ENCODE measurements at places on chromosomes 2 and 18. TPM values are rescaled to one million over a fixed set of nuclear protein-coding genes. Genes with fewer than 3 reads are reported as not detected.

The COX7A2L gene
- 151 TPM for total RNA-seq

The GYPC gene
- 123 TPM for total RNA-seq

The CRYGC gene
- not detected for total RNA-seq

The ANKRD30BL gene
- not detected for total RNA-seq

The TXNL1 gene
- total RNA-seq: 47.9 TPM

The LYPD1 gene
- 2.7 TPM for total RNA-seq

The TIGD1 gene
- 3.2 TPM for total RNA-seq

The POTEE gene
- total RNA-seq: not detected

The DSEL gene
- total RNA-seq: 15.3 TPM

The AP1S3 gene
- total RNA-seq: 0.14 TPM

The SPC25 gene
- not detected for total RNA-seq

The GPR39 gene
- not detected for total RNA-seq

The PNKD gene
- 95.1 TPM for total RNA-seq

The KRCC1 gene
- 27.7 TPM for total RNA-seq

The AFF3 gene
- total RNA-seq: 22.0 TPM

The ZSWIM2 gene
- total RNA-seq: not detected

The HADHA gene
- total RNA-seq: 122 TPM

The CTNNA2 gene
- total RNA-seq: 1.8 TPM

The CCDC85A gene
- total RNA-seq: 3.6 TPM

The CD8B2 gene
- not detected for total RNA-seq

The VAMP5 gene
- 80.3 TPM for total RNA-seq

The RMND5A gene
- total RNA-seq: 42.4 TPM

The TDRD15 gene
- not detected for total RNA-seq

The TRIM43 gene
- not detected for total RNA-seq

The LBX2 gene
- total RNA-seq: not detected

The VRK2 gene
- total RNA-seq: 24.4 TPM
